Activated CD4-positive, alpha-beta T cell treated with anti-CD3 and anti-CD28 coated beads for 48 hours (primary cell): ENCODE measurements at places on chromosomes 1 and 21.

DNA sequence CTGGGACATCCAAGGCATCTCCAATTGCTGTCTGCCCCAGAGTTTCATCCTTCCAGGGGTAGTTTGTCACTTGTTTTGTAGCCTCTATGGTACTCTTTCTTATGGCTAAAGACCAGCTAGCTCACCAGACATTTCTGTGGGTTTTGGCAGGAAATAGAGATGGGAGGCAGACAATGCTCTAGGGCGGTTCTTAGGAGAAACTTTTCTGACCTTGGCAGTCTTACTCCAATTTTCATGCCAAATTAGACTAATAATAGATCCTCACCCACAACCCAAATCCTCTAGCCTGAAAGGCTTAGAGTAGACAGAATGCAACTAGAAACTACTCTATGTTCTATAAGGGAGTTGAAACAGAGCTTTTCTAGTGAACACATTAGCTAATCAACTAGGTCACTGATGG lies 69.8 kb downstream of the LRIG2 start:
- no peak for DNase-seq

- no peak for DNase-seq
These were observed 145.3 kb upstream of the RRP15 start for GRCh38 chr1:218139761-218140160.

- DNase-seq = no peak
These were observed 45.1 kb downstream of the TMEM53 start for GRCh38 chr1:44628962-44629756.

GRCh38 chr1:36175137-36176095 lies 19.5 kb downstream of the MAP7D1 start:
- DNase-seq = no peak

DNA sequence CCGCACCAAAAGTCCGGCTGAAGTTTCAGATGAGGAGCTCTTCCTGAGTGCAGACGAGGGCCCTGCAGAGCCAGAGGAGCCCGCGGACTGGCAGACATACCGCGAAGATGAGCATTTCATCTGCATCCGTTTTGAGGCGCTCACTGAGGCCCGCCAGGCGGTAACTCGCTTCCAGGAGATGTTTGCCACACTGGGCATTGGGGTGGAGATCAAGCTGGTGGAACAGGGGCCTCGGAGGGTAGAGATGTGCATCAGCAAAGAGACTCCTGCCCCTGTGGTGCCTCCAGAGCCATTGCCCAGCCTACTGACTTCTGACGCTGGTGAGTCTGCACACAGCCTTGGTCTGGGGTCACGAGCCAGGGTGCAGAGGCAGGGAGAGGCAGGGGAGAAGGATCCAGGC lies 84.7 kb downstream of the TRIM11 start:
- DNase-seq = no peak

- DNase-seq = no peak
These were observed 4.2 kb upstream of the PFKL start for GRCh38 chr21:44295646-44296045.

DNA sequence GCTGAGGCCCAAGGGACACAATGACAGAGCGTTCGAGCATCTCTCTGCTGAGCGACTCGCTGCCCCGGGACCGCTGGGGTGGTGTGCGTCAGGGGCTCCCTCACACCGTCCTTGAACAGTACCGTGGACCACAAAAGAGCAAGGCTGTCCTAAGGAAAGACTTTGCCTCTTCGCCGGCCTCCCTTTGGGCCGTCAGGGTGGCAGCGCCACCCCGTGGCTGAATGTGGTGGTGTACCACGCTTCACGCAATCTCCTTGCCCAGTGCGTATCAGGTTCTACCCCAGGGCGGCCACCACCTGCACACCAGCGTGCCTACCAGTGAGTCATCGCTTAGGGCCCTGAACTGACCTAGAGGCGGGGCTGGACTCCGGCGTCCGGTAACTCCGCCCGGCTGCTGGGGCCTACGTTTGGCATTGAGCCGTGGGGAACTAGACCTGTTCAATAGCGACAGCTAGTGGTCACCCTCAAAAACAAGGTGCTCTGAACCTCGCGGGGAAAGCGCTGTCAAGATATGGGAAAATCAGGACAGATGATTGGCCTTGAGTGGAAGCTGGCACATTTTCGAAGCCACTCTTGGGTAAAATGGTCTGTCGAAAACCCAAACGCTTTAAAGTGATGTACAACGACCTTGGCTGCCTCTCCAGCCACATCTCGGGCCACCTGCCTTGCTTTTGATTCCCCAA lies 8.1 kb upstream of the TRAF3IP3 start:
- DNase-seq = peak; percentile 94

- DNase-seq = no peak
These were observed 580 bp downstream of the VWA1 start for GRCh38 chr1:1435911-1436629.

DNA sequence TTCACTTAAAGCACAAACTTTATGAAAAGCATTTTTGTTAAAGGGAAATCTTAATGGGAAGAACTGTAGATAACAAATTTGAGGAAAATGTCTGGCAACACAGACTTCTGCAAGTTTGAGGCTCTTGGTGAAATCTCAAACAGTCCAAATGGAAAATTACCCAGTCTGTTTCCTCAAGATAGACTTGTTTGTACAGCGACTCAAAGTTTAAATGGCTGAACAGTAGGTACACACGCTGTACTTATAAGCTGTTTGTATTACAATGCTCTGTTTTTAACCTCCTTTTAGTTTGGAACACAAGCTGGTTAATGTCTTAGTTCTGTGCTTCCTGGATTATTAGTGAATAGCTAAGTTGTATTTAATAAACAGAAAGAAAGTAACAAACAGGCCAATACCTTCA lies 217.1 kb downstream of the NFIA start:
- DNase-seq = no peak

DNA sequence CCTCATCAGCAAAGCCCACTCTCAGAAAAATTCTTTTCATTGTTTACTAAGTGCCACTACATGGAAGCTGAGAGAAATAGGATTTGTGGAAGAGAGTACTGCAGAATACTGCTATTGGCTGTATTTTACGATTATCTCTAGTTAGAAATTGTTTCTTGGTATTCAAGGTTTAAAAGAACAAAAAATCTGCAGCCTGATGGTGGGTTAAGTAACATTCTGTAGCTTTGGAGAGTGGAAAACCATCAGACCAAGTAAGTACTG lies 27.3 kb downstream of the PTTG1IP start:
- no peak for DNase-seq

- no peak for DNase-seq
These were observed 1.5 kb downstream of the RPL22 start for GRCh38 chr1:6197746-6198427.

- DNase-seq = no peak
These were observed 298.2 kb upstream of the LRRC7 start for GRCh38 chr1:69269491-69269890.

DNA sequence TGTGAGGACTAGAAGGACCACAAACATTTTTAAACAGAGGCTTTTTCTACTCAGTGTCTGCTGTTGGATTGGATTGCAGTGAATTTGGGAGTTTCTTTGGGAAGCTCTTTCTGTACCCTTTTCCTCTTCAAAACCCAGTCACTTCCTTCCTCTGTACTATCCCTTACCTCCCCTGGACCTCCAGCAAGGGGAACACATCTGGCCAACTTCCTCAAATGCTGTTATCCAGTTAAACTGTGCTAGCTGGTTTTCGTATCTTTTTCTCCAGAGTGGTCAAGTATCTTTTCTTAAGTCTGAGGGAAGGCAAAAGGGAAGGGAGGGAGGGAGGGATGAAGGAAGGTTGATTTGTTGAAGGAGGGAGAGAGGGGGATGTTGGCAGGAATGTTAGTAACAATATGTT lies 99.2 kb upstream of the TNR start:
- no peak for DNase-seq

- DNase-seq = no peak
These were observed 766.8 kb downstream of the USP25 start for GRCh38 chr21:16496609-16497008.

DNA sequence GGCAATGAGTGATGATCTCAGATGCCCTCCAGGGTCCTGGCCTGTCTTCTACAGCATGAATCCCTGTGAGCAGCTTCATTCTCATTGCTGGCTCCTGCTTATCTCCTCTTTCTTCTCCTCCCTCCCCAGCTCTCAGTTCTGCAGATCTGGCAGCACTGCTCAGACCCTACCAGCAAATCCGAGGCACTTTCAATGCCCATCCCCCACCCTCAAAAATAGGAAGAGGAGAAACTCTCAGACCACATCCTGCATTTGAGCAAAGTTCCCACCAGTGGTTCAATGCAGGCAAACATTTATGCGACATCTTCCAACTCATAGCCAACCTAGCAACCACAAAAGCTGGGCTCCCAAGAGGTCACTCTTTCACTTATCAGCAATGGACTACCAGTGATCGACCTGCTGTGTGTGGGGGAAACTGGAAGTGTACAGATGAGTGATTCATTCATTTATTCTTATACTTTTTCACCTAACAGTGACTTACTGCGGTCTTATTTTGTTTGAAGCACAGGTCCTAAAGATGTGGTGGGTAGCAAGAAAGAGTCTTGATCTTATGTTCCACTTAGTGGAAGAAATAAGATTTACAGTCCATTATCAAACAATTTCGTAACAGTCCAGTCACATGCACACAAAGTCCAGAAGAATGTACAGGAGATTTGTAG lies 5.8 kb upstream of the CHI3L2 start:
- peak; percentile 73 for DNase-seq

DNA sequence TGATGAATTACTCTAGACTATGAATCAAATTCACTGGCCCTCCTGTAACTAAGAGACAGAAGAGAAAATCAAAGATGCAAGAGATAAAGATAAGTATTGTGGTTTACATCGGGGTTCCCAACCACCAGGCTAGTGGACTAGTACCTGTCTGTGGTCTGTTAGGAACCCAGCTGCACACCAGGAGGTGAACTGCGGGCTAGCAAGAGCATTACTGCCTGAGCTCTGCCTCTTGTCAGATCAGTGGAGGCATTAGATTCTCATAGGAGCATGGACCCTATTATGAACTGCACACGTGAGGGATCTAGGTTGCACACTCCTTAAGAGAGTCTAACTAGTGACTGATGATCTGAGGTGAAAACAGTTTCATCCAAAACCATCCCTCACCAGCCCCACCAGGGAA lies 58.9 kb upstream of the DUSP10 start:
- no peak for DNase-seq

DNA sequence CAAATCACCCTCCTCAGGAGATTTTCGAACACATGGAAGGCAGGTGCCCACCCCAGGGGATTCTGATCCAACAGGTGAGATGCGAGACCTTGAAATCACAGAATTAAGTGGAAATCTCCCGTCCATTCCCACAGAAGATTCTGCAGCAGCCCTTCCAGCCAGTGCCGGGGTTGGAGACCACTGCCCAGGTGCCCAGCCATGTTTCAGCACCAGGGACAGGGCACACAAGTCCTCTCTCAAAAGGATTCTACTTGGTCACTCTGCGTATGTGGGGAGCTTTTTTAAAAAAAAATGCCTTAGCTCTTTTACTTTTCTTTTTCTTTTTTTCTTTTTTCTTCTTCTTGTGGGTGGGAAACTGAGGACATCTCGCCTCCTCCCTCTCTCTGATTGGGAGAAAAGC lies 80.7 kb downstream of the VWA5B1 start:
- no peak for DNase-seq

- DNase-seq = no peak
These were observed 77.0 kb upstream of the SPATA6 start for GRCh38 chr1:48548985-48549384.

- DNase-seq = no peak
These were observed 2.7 kb upstream of the PIGC start for GRCh38 chr1:172446547-172446946.

DNA sequence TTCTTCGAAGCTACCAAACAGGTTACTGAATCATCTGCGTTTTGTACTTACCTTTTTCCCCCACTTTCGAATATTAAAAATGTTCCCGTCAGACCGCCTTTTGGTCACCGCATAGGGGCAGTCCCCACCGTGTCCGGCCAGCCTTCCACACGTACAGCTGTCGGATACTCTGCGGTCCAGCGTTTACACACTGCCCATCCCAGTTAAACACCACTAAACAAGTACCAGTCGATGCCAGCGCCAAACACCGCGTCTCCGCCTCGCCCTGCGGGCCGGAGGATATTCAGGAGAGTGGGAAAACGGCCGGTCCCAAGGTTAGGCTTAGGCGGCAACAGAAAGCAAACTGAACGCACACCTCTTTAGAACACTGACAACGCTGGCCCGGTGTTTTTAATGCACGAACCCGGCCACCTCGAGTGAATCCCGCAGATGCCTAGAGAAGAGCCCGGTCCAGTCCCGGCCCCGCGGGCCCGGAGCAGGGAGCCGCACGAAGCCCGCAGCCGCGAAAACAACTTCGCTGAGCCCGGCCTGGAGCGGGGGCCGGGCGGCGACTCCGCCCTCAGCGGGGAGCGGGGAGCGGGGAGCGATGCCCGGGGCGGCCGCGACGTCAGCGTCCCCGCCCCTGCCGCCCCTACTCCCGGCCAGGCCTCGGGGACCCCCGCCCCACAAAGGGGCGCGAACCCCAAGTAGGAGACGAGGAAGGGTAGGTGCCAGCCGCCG lies 730 bp upstream of the PHF13 start:
- no peak for DNase-seq

DNA sequence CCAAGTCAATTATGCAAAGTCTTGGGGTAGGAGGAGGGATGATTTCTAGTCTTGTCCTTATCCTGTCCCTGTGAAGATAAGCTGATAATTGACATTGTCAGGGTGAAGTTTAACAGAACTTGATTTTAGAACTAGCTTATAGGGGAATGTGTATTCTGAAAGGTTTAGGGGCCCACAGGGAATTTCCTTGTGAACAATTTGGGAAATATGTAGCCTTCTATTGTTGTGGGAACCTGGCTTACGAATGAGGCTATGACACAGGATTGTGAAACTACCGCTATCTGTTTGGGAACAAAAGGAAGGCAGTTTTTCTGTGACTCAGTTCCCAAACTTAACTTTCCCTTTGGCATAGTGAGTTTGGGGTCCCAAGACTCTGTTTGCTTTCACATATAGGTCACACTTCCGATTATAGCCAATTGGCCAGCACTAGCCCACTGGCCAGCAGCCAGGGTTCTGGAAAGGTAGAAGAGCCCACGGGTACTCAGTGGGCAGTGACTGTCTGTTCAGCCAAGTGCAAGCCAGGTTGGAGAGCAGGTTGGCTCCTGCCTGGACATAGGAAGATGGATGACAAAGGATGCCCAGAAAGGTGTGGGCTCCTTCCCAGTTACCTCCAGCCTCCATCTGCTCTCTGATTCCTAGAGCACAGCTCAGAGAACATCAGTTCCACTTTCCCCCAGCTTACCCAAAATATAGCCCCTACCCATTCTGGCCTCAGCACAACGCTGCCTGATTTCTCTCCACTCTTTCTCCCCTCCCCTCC lies 35.5 kb downstream of the H3-3A start:
- no peak for DNase-seq
